ENCODE measurements at places on chromosomes 12 and 14.

- DNase-seq: no peak
These were observed 167.9 kb downstream of the FSCB start for GRCh38 chr14:44339231-44339630.

- DNase-seq: no peak
These were observed 630 bp downstream of the NELL2 start for GRCh38 chr12:44875417-44875953.

DNA sequence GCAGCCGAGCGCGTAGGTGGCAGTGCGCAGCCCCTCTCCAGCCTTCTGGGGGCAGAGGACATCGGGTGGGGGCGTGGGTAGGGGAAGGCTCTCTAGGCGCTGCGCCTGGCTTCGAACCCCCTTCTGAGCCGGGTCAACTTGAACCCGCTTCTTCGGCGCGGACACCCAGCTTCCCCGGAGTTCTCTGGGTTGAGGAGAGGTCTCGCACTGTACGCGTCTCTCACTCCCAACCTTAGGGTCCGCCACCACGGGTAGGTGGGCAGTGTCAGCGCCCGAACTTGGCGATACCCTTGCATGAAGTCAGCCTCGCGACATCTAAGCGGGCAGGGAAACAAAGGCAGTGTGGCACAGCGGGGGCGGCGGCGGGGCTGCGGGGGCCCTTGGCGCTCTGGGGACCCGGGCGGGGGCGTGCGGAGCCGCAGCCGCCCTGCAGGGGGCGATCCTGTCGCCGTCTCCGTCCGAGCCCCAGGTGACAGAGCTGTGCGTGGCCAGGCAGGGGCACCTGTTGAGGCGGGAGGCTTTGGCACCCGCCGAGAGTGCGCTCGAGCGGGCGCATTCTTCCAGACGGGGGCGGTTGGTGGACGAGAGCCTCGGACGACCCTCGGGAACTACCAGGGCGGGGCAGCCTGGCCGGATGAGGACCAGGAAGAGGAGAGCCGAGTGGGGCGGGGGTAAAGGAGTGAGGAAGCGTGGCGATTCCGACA, 1.1 kb downstream of the GALNT16 start:
- no peak for DNase-seq

GRCh38 chr14:103886304-103887169, 39.2 kb upstream of the PPP1R13B start:
- no peak for DNase-seq

GRCh38 chr12:41465526-41465925, 277.4 kb downstream of the PDZRN4 start:
- no peak for DNase-seq

GRCh38 chr12:113473942-113474341, 2.3 kb upstream of the LHX5 start:
- DNase-seq: no peak

DNA sequence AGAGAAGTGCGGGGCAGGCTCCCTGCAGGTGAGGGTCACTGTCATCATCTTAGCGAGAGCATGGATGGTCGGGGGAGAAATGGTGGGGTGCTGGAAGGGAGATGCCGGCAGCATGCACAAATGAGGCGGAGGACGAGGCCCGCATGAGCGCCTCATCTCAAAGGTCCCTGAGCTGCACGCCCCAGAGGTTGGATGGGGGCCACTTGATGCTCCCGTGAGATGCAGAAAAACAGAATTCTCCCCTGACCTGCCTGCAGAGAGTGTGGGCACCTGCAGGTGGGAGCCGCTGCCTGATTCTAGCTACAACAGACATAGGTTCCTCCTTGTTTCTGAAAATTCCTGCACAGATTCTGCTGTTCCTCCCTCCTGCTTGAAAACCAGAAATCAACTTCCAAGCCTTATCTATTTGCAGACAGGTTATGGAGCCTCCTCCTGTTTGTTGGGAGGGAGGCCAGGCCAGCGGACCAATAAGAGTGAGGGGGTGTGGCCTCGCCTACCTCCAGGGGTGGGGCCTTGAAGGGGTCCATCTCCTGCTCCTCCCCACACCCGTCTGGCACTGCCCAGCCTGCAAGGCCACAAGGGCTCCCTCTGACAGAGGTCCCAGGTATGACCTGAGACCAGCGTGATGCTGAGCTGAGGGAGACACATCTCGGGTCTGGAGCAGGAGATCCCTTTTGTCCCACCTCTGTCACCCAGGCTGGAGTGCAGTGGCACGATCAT, 67.2 kb downstream of the KDM2B start:
- no peak for DNase-seq

DNA sequence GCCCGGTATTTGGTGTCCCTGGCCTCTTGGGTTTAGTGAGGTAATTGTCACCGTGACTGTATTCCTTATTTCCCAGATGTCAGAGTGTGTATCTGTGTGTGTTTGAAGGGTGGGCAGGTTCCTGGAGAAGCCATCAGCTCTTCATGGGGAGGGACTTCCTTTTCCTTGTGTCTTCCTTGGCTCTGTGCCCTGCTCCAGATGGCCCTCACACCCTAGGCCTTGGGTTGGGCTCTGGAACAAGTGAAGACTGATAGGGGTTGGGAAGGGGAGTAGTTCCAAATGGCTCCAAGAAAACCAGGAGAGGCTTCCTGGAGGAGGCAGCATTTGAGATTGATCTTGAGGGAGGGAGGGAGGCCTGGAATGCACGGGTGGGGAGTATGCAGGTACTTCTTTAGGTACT, 43.8 kb upstream of the PRIMA1 start:
- no peak for DNase-seq

- no peak for DNase-seq
These were observed 56.6 kb downstream of the PAX9 start for GRCh38 chr14:36718216-36718615.

- no peak for DNase-seq
These were observed 65.8 kb downstream of the GALNT9 start for GRCh38 chr12:132263451-132264049.

DNA sequence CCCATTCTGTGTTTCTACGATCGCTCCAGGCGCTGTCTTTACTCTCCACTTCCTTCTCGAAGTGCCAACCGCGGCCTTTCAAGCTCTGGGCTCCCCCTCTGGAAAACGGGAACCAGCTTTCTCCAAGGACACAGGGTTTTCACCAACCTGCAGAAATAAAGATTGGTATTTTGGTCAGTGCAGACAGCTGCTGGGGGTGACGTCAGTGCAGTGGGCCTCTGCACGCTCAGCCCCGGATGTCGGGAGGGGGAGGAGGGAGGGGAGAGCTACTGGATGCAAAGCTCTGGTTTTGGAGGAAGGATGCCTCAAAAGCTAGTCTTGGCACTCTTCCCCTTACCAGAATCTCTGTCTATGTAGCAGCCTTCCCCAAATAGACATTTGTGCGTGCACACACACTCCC, 19.9 kb downstream of the HRK start:
- peak; percentile 22 for DNase-seq

DNA sequence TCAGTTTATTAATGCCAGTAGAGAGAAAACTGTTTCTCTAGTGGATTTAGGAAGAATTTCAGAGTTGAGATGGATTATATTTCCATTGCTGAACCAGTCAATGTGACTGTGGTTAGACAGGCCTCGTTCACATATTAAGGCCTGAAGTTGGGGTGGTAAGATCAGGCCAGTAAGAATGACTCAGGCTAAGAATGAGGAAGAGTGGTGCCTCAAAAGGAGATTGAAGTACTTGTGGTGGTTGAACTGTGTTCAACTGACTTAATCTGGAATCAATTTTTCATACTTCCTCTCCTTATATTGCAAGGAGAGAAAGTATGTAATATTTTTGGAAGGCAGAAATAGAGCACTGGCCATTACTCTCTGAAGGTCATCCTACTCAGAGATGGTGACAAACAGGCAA, 37.8 kb upstream of the ATF7IP start:
- DNase-seq: peak; percentile 68

DNA sequence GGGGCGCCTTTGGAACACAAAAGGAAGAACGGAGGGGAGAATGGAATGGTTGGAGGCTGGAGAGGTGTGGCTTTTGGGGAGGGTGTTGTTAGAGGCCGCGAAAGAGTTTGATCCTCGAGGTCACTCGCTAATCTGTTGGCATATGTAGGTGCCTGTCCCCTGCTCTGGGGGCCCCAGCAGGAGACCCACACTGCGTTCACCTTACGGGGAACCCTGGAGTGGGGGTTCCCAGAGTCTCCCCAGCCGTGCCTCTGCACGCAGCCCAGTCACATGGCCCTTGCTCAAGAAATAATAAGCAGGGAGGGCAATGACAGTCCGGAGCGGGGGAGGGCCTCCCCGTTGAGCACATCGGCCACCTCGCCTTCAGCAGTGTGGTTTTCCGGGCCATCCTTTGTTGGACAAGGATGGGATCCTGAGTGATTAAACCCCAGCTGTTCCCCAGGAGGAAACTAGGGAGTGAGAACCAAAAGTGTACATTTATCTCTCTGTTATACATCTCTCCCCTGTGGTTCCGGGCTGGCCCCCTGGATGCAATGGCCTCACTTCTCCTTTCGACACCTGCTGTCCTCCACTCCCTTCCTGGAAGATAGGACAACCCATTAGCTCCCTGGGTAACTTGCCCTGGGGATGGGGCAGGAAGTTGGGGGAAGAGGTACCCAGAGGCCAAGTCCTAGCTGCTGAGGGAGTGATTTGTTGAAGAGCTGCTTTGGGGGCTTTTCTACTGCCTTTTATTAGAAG, 1.3 kb downstream of the PLEKHG3 start:
- DNase-seq: no peak

DNA sequence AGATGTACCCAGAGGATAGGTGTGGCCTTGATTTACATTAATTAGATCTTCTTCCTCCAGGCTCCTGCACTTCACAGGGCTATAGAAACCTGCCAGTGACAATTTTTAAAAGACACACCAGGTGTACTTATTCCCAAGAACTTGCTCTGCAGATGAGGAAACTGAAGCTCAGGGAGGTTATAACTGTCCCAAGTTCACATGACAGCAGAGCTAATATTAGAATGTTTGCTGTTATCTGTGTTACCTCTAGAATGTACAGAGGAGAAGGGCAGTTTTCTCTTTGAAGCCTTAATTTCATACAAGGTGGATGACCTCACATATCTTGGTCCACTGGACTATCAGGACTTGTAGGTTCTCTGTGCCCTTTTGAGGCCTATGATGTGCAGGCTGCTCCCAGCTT, 27.7 kb downstream of the RASSF8 start:
- no peak for DNase-seq

Data from non-pigmented ciliary epithelial cell (primary cell).